Stomach (tissue), 19 donors: ENCODE measurements at places on chromosomes 5 and 9. TPM values are rescaled to one million over a fixed set of nuclear protein-coding genes. Genes with fewer than 3 reads are reported as not detected.

DTWD2 gene
- total RNA-seq = 6.2 TPM

CMBL gene
- total RNA-seq = 2.7 TPM

DNA sequence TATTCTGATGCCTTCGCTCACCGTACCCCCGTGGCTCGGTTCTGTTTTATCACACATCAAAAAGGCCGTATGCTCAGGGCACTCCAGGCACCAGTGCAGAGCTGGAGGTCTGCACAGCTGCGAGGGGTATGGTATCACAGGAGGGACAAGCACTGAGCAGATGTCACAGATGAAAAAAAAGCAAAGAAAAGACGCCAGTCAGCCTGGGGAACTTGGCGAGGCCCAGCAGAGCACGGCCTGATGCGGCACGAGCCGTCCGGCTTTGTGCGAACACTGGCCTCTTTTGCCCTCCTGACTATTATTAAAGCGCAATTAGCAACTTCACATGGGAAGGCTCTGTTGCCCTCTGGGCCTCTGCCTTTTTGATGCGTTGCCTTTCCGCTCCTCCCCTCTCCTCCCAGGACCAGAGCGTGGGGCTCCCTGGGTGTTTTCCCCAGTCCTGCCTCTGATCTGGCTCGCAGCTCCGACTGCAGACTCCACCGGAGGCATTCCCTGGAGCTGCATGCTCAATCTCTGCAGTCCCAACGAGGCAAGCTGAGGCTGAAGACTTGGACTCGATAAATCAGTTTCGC lies 44.4 kb downstream of the AK8 start:
- H3K27me3 ChIP-seq = no peaks in the 10 kb centered on the region
- no peak for DNase-seq
- H3K27ac ChIP-seq = no peak overlapping the region
- no peaks in the 10 kb centered on the region for H3K36me3 ChIP-seq
- no peaks in the 10 kb centered on the region for H3K4me1 ChIP-seq

DNA sequence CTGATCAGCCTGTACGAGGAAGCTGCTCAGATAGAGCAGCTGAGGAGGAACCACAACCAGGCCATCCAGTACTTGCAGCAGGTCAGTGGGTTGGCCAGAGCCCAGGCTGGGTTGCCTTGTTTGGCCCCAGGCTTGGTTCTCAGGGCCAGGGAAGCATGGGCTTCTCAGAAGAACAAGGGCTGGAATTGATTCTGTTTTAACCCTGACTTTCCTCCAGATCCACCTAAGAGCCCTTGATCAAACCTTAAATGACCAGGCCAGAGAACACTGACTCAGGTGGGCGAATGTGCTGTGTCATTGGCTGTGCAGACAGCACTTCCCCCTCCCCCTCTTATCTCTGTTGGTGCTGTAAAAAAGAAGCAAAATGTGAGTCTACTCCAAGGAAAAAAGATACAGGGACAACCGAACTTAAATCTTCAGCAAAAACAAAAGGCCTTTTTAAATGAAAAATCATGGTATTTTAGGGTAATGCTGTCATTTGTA lies 28.1 kb downstream of the TTC23L start:
- no peak overlapping the region for H3K4me3 ChIP-seq
- H3K36me3 ChIP-seq = no peaks in the 10 kb centered on the region
- DNase-seq = no peak
- H3K27me3 ChIP-seq = no peaks in the 10 kb centered on the region

- peaks cover 96% of the 10 kb centered on the region for H3K27me3 ChIP-seq
- H3K36me3 ChIP-seq = no peaks in the 10 kb centered on the region
- peak; percentile 85 for DNase-seq
- peaks cover 43% of the 10 kb centered on the region for H3K4me1 ChIP-seq
- peak overlapping the region; percentile 26 for H3K27ac ChIP-seq
Measured at GRCh38 chr5:88675708-88676636, 207.0 kb downstream of the MEF2C start.

GRCh38 chr5:135993880-135994636 lies 34.7 kb upstream of the TGFBI start:
- no peak overlapping the region for H3K4me3 ChIP-seq
- no peaks in the 10 kb centered on the region for H3K27me3 ChIP-seq
- no peak overlapping the region for H3K27ac ChIP-seq
- DNase-seq = no peak

DNA sequence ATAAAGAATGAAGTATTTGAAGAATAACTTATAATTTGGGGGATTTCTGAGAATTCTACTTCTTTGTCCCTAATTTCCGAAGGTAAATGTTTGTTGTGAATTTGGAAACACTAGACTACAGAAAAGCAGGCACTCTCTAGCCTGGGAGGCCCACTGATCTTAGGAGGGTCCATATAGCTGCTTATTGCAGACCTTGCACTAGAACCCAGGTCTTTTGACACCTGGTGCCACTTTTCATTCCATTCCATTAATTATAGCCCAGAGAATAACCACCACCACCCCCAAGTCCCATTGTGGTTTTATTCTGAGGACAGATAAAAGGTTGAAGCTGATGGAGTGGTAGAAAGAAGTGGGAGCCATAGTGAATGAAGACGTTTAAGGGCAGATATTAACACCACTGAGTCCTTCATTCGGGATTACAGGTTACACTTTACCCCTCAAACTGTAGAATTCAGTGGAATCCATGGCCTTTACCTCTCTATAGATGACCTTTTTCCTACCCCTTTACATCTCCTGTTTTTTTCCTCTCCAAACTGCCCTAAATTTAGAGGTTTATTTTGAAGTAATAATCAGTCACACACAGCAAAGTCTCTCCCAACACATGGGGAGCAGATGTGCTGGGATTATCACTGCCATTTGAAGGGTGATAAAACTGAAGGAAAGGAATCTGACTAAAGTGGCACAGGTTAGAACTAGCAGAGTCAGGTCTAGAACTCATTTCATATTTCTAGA lies 12.0 kb upstream of the PSMD5 start:
- no peak for DNase-seq
- H3K27me3 ChIP-seq = no peaks in the 10 kb centered on the region
- H3K27ac ChIP-seq = no peak overlapping the region
- H3K4me3 ChIP-seq = no peak overlapping the region
- peaks cover 22% of the 10 kb centered on the region for H3K4me1 ChIP-seq

- H3K27me3 ChIP-seq = no peaks in the 10 kb centered on the region
- H3K4me1 ChIP-seq = peaks cover under 1% of the 10 kb centered on the region
- no peaks in the 10 kb centered on the region for H3K36me3 ChIP-seq
- no peak overlapping the region for H3K4me3 ChIP-seq
Measured at GRCh38 chr9:34496149-34496712, 26.6 kb downstream of the ENHO start.

DNA sequence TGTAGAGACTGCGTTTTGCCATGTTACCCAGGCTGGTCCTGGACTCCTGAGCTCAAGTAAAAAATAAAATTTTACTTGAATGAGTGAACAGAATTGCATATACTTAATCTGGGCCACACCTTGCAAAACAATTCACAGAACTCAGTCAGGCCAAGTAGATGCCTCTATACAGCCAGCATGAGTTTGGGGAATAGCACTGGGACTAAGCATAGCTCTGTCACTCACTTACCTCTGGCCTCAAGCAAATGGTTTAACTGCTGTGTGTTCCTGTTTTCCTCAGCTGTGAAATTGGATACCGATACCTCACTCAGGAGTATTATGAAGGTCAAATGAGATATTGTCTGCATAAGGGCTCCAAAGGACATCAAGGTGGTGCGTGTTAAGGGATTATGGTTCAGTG lies 10.9 kb upstream of the FRMPD1 start:
- H3K27ac ChIP-seq = no peak overlapping the region
- no peak for DNase-seq
- no peaks in the 10 kb centered on the region for H3K36me3 ChIP-seq
